ENCODE measurements at places on chromosomes 11 and 22.

- DNase-seq: no peak
Measured at GRCh38 chr11:62710001-62710345, 2.5 kb downstream of the GNG3 start.

GRCh38 chr11:68231621-68232020 lies 18.5 kb upstream of the KMT5B start:
- DNase-seq: no peak

DNA sequence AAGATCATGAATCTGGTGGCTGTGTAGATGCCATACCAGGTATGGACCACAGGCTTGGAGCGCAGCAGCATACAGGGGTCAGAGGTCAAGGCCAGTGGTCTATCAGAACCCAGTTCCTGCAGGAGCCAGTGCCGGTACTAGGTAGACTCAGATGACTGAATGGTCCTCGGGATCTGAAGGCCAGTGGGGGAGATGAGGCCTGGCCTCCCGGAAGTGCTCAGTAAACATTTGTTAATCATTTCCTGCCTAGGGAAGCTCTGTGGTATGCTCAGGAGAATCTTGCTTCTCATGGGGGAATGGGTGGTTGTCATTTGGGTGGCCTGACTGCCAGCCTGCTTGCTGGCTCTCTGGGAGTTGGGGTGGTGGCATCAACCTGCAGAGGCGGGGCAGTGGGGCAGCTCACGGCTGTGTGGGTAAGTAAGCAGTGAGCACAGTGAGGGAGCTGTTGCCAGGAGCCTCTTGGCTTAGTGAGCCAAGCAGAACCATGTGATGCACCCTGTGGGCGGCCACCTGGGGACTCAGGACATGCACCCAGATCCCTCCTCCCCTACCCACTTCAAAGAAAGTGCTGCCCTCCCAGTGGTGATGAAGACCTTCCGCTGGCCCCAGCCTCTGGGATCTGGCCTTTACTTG lies 33.0 kb downstream of the PTPRJ start:
- no peak for DNase-seq

GRCh38 chr11:45045683-45046471 lies 95.2 kb upstream of the TP53I11 start:
- DNase-seq: no peak

- DNase-seq: no peak
Measured at GRCh38 chr11:118622376-118623268, 15.2 kb downstream of the PHLDB1 start.

- DNase-seq: no peak
Measured at GRCh38 chr11:73170140-73170539, 28.0 kb upstream of the FCHSD2 start.

DNA sequence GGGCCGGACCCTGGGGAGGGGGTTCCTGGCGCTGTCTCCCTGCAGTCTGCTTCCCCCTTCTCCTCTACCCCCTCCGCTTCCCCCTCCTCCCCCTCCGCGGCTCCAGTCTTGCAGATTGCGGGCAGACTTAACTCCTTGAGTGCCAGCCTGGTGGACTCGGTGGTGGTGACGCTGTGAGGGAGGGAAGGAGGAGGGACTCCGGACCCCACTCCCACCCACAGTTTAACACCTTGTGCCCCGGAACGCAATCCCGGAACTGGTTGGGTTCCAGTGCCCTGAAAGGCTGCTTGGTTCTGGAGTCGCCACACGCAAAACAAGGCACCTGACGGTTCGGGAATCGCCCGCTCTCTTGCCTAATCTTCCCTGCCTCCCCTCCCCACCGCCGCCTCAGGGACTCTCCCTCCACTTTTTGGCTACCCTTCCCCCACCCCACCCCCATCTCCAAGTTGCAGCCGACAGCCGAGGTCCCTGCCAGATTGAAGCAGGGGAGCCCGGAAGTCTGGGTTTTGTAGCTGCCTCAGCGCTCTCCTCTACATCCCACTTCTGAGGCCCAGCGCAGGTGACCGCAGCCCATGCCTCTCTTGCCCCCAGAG lies 3.9 kb upstream of the BCL9L start:
- DNase-seq: peak; percentile 49

- DNase-seq: no peak
Measured at GRCh38 chr11:20085918-20086317, 74.4 kb downstream of the DBX1 start.

GRCh38 chr11:19907008-19907579 lies 194.5 kb downstream of the NAV2 start:
- no peak for DNase-seq

GRCh38 chr11:39683288-39683950 lies 1776.0 kb downstream of the LRRC4C start:
- DNase-seq: no peak

- DNase-seq: no peak
Measured at GRCh38 chr22:31730344-31730711, 19.6 kb downstream of the PRR14L start.

GRCh38 chr11:109940816-109941215 lies 152.4 kb upstream of the ZC3H12C start:
- DNase-seq: no peak

- DNase-seq: no peak
Measured at GRCh38 chr11:68735646-68736045, 15.7 kb downstream of the TESMIN start.

DNA sequence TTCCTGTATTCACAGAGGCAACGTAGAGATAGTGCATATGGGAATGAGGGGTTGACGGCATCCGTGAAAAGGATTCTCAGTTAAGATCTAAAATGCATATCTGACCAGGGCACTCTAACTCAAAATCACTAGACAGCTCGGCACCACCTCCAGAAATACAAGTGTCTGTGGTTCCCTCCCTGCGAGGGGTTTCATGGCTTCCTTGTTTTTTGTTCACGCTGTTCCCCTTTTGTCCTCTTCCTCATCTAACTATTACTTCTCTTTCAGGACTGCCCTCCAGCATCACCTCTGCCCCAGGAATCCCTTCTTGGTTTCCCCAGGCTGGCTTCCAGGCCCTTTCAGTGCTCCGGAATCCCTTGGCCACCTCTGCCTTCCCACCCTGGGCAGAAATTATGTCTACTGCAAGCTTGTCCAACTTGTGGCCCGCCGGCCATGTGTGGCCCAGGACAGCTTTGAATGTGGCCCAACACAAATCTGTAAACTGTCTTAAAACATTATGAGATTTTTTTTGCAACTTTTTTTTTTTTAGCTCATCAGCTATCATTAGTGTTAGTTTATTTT lies 159.9 kb downstream of the FBXO7 start:
- DNase-seq: no peak

- no peak for DNase-seq
Measured at GRCh38 chr11:74707602-74708510, 23.4 kb downstream of the CHRDL2 start.

DNA sequence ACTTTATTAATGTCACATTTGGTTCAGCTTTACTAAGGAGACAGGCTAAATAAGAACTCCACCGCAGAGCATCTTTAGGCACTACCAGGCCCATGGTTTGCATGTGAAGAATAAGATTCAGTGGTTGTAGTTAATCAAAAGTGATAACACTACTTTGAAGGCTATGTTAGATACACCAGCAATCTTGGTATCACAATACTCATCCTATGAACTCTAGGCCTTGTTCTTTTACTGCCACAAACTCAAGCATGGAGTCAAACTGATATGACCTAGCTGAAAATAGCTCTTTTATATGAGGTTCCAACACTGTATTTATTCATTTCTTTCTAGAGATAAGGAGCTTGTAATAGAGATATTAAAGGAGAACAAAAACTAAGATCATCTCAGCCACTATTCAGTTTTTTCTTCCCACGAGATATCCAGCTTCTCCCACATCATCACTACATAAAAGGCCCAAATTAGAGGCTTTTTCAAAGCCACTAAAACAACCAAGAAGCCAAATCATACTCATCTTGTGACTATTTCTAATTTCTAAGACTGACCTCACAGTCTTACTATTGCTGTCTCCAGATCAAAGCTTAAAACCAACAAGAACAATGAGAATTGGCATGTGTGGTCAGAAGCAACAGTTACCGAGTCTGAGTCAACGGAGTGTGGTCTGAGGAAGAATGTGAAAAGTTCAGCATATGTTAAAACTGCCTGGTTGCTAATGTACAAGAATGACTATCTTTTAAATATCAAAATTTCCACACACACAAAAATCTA lies 25.1 kb upstream of the GUCY1A2 start:
- DNase-seq: no peak

DNA sequence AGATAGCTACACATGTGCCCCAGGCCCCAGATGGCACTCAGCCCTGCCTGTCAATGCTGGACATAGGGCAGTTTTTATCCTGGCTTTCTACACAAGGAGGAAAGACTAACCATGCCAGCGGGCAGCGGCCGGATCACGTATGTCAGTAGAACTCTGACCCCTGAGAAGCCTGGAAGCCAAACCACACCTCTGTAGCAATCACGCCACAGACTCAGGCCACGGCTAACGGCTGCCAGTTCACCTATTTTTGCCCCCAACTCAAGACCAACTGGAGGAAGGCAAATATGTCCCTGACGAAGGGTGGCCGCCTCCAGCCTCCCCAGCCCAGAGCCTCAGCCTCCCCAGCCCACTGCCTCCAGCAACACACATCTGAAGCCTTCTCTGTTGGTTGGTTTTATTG lies 7.2 kb upstream of the CD81 start:
- no peak for DNase-seq

DNA sequence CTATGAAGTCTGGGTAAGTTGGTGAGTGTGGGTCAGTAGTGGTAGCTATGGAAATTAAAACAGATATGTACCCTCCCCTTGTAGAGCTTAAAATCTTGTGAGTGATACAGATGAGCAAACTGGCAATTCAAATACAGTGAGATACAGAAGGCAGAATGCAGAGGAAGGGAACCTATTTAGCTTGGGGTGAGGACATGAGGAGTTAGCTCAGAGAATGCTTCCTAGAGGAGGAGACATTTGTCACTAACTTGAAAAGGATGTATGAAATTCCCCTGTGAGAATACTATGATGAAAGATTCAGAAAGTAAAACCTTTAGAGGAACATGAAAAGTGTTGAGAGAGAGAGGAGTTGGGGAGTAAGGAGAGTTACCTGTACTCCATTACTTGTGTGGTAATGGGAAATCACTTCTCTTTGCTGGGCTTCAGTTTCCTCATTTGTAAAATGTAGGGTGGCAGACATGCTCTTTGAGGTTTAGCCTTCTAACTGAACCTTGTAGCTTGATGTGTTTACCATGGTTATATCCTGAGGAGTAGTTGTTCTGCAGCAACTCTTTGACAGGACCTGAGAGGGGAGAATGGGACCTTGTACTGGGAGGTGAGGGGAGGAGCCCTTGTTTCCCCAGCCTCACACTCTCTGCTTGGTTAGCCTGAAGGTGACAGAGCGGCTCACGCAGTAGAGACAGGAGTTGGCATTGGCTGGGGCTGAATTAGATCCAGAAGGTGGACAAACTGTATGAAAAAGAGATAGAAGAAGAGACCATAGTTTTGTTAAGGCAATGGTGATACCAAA lies 17.9 kb downstream of the SWAP70 start:
- DNase-seq: no peak

DNA sequence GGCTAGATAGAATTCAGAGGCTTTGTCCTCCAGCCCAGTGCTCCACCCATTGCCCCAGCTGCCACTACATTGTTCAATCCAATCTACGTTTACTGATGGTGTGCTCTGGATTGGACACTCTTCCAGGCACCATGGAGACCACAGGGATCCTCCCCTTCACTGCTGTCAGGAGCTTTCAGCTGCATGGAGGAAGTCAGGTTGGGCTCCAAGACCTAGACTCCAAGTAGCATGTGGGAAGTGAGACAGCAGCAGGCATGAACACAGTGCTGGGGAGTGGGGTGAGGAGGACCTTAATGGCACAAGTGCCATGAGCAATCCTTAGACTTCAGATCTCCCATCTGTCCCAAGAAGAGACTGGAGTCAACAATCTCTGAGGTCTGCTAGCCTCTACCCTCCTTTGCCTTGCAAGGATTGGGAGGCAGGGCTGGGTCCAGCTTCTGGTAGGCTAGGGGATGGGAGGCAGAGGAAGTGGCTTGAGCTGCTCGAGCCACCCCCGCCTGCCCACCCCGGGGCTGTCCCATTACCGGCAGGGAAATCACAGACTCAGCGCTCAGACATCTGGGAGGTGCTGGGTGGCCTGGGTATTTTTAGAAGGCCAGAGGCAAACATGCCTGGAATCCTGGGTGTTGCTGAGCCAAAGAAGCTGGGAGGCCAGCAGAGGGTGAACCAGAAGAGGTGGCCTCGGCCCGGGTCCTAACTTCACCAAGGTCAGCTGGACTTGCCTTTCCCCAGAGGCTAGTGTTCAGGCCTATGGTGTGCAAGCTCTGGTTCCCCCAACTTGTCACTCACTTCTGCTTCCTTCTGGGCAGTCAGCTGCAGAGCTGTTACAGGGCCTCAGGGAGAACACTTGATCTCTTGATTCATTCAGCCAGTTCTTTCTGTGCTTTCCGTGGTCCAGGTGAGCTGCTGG lies 15.2 kb upstream of the FCHSD2 start:
- DNase-seq: no peak

DNA sequence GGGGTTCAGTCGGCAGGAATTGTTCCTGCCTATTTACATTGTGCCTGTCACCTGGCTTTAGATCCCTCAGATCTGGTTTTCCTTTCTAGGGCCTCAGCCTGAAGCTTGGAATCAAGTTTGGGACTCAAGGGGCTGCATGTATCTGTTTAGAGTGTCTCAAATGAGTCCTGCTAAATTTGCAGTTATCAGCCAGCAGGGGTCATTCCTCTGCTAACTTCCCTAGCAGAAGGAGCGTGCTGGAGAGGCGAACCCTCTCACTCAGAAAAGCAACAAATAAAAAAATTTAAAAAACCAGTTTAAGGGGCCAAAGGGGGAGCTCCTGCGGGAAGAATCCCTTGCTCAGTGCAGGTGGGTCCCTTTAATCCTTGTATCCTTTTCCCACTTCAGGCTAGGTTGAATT lies 1220.2 kb downstream of the JRKL start:
- DNase-seq: no peak

- no peak for DNase-seq
Measured at GRCh38 chr11:115682101-115682500, 177.9 kb upstream of the CADM1 start.

DNA sequence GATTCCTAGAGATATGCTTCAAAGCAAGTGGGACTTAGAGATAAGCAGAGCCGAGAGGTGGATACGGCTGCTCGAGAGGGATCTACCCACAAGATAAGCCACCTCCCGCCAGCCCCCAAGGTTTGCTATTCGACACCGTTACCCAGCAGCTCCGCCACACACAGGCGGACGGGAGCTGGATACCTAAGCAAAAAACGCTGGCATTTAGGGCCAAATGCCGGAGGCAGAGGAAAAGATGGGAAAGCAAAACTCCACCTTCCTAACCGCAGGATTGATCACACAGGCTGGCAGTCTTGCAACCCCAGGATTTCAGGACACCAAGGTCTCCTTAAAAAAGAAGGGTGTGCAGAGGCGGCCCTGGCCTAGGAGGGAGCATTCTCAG lies 709 bp downstream of the FTH1 start:
- DNase-seq: no peak

DNA sequence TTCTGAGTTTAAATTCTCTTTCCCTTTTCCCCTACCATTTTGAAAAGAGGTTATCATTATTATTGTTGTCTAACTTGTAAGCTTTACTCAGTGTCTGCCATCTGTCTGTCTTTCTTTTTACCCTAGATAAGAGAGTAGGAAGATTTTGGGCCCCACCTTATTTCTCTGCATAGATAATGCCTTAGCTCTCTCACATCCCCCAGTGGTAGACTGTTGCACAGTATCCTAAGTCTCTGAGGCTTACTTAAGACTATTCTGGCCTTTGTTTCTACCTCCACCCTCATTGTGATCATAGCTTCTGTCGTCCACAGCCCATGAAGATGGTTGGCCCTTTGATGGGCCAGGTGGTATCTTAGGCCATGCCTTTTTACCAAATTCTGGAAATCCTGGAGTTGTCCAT lies 3.6 kb upstream of the OR51L1 start:
- no peak for DNase-seq

GRCh38 chr22:24816806-24817205 lies 10.8 kb downstream of the SGSM1 start:
- no peak for DNase-seq

- no peak for DNase-seq
Measured at GRCh38 chr11:45658292-45658991, 7.0 kb downstream of the CHST1 start.
